ENCODE measurements at places on chromosomes 11 and 22.
A peak's percentile ranks its signal among the peaks of the same experiment; 100 is the strongest.

- DNase-seq = no peak
Measured at GRCh38 chr11:579830-580601, 3.7 kb downstream of the PHRF1 start.

- DNase-seq = no peak
Measured at GRCh38 chr11:48129697-48130395, 86.8 kb upstream of the OR4B1 start.

DNA sequence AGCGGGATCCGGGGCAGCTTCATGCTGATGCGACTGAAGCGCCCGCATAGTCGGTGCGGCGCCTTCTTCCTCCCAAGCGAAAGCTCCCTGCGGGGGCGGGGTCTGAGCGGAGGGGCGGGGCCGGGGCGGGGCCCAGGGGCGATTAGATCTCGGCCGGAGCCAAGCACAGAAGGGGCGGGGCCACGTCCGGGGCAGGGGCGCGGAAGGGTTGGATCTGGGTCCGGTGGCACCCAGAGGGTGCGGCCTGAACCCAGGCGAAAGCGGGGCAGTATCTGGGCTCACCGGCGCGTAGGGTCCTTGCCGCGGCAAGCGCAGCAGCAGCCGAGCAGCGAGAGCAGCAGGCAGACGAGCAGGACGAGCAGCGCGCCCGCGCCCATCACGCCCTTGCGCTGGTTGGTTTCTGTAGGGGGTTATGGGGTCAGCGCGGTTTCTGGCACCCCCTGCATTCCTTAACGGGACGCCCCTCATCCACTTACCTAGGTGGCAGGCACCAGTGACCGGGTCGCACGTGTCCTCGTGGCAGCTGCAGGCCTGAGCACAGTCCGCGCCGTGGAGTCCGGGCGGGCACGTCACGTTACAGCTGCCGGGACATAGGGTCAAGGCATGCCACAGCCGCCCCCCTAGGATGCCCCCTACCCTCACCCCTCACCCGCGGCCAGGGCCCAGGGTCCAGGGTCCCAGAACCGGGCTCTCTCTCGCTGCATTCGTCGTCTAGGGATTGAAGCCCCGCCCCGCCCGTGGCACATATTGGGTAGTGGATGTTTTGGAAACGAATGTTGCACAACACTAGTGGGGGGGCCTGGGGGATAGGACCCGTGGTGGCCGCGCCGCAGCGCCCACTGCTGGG, 8.1 kb downstream of the SCARF2 start:
- DNase-seq = peak; percentile 96

DNA sequence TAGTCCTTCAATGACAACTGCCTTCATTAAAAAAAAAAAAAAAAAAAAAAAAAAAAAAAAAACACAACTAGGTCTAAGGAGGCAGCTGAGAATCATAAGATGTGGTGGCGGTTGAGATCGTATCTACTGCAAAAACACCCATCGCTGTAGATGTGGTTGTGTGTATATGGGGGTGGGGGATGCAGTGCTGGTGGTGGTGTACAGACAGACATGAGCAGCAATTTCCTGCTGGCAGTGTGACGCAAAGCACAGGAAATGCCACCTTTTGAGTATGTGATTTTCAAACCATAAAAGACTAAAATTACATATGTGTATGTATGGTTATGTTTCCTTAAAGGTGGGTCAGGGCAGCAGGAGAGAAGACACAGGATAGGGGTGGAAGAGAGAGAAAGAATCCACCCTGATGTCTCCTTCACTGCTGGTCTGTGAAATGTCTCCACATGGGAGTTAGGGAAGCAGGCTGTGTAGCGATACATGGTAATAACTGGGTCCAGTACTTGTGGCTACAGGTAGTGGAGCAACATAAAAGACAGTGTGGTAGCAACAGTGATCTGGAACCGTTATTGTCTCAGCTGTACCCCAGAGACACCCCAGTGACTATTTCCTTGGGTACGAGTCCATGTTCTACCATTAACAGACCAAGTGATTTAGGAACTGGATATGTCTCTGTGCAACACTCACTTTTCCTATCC, 57.9 kb downstream of the SYTL2 start:
- peak; percentile 80 for DNase-seq

GRCh38 chr22:44260216-44261035, 52.3 kb downstream of the SHISAL1 start:
- peak; percentile 41 for DNase-seq

- no peak for DNase-seq
Measured at GRCh38 chr11:127492029-127492428, 491.5 kb upstream of the KIRREL3 start.

GRCh38 chr11:18700375-18700774, 1.8 kb downstream of the TMEM86A start:
- no peak for DNase-seq

- DNase-seq = no peak
Measured at GRCh38 chr11:88357323-88358039, 19.9 kb upstream of the CTSC start.

- no peak for DNase-seq
Measured at GRCh38 chr22:19723983-19724827, 866 bp downstream of the GP1BB start.

GRCh38 chr11:102330231-102330630, 12.9 kb downstream of the BIRC3 start:
- no peak for DNase-seq

DNA sequence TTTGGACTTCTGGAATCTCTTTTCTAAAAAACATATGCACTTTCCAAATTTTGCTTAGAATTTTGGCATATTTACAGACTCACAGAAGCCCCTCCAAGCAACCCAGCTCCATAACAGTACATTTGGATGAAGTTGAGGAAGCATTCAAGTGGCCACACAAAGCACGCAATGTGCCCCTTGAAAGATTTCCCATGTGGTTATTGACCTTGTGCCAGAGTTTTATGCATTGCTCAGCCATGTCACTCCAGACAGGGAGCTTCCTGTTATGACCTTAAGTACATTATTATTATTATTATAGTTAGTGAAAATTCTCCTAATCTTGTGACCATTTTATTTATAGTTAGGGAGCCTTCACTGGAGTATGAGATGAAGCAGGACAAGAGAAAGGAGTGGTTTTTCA, 35.0 kb upstream of the BDNF start:
- DNase-seq = no peak

- DNase-seq = no peak
Measured at GRCh38 chr11:63872800-63873197, 33.9 kb downstream of the MARK2 start.

DNA sequence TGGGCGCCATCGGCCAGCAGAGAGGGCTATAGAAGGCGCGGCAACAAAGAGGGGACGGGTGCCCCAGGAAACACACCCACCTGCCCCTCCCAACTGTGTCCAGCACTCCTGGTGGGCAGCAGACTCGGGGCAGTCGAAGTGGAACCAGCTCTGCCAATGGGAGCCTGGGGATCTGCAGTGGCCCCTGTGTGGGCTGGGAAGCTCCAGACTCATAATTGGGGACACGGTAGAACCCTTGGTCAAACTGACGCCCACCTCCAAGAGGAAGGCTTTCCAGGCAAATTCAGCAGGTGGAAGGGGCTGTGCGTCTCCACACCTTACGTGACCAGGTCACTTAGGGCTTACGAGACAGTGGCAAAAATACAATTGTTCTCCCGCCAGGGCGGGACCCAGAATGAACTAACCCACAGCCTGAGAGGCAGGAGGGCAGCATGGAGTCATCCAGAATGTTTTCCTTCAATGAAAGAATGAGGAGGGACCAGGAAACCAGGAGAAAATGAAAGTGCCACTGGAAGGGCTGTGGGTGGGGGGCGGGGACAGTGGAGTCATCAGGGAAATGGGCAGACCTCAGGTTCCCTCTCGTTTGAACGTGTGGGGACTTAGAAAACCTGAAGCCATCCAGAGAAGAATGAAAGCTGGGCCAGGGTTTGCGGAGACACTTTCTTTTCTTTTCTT, 53.2 kb upstream of the SHANK2 start:
- DNase-seq = peak; percentile 60

DNA sequence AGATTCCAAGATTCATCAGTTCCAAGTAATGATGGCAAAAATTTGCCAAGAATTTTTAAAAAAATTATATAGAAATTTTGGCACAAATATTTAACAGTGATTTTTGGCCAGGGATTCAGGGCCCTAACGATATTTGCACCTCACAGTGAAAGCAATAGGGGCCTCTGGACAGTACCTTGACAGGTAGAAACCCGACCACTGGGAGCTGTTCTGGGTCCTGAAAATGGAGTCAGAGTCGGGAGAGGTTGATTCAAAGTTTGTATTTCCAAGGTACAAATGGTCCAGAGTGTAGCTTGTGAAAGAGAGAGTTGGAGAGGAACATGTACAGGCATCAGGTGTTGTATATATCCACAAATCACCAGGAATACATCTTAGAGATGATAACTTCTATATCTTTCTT, 41.6 kb downstream of the MRGPRX2 start:
- DNase-seq = no peak

DNA sequence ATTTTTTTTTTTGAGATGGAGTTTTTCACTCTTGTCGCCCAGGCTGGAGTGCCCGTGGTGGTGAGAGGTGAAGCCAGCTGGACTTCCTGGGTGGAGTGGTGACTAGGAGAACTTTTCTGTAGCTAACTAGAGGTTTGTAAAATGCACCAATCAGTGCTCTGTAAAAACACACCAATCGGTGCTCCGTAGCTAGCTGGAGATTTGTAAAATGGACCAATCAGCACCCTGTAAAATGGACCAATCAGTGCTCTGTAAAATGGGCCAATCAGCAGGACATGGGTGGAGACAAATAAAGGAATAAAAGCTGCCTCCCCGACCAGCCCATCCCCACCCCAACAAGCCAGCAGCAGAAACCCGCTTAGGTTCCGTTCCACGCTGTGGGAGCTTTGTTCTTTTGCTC, 4.4 kb upstream of the RAPSN start:
- no peak for DNase-seq

GRCh38 chr11:124577716-124578427, 8.1 kb downstream of the OR8A1 start:
- no peak for DNase-seq

GRCh38 chr11:13119941-13120520, 110.9 kb downstream of the RASSF10 start:
- no peak for DNase-seq

GRCh38 chr11:5531053-5531831, 14.7 kb upstream of the UBQLNL start:
- DNase-seq = no peak

DNA sequence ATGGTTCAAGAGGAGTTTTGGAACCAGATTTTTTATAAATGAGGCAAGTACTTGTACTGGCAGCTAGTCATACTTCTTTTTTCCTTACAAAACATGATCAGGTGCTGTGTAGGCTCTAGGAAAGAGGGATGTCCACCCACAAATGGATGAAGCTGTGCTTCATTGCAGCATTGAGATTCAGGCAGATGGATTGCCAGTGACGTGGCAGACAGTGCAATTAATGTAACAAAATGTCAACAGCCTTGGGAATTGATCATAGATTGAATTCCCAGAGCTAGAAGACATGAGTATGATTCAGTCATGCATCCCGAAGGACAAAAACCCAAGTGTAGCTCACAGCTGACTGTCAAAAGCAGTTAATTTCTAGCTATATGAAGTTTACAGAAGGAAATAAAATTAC, 99.2 kb upstream of the RASSF10 start:
- DNase-seq = no peak

DNA sequence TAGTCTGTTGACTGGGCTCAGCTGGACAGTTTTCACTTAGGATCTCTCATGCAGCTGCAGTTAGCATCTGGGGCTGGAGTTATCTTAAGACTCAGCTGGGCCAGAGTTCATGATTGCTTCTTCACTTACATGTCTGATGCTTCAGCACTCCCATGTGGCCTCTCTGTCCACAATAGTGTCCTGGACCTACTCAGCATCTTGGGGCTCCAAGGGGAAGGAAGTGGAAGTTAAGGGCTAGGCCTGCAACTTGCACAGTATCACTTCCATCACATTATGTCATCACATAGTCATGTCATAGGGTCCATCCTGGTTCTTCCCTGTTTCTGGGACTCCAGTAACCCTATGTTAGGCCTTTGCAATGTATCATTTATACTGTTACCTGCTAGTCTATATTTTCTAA, 115.9 kb downstream of the C11orf65 start:
- no peak for DNase-seq

DNA sequence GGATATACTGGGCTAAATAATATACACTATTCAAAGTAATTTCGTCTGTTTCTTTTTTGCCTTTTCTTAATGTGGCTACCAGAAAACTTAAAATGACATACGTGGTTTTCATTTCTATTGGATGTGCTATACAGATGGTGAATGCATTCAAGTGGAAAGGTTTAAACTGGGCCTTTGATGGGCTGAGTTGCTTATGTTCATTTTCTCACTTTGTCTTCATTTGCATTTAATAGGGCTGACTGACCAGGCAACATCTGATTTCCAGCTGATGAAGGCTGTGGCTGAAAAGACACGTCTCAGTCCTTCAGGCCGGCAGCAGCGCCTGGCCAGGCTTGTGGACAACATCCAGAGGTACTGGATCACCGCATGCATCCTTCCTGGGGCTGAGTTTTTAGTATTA, 27.9 kb downstream of the PIWIL4 start:
- no peak for DNase-seq

GRCh38 chr22:25661073-25661472, 80.9 kb upstream of the MYO18B start:
- DNase-seq = no peak

DNA sequence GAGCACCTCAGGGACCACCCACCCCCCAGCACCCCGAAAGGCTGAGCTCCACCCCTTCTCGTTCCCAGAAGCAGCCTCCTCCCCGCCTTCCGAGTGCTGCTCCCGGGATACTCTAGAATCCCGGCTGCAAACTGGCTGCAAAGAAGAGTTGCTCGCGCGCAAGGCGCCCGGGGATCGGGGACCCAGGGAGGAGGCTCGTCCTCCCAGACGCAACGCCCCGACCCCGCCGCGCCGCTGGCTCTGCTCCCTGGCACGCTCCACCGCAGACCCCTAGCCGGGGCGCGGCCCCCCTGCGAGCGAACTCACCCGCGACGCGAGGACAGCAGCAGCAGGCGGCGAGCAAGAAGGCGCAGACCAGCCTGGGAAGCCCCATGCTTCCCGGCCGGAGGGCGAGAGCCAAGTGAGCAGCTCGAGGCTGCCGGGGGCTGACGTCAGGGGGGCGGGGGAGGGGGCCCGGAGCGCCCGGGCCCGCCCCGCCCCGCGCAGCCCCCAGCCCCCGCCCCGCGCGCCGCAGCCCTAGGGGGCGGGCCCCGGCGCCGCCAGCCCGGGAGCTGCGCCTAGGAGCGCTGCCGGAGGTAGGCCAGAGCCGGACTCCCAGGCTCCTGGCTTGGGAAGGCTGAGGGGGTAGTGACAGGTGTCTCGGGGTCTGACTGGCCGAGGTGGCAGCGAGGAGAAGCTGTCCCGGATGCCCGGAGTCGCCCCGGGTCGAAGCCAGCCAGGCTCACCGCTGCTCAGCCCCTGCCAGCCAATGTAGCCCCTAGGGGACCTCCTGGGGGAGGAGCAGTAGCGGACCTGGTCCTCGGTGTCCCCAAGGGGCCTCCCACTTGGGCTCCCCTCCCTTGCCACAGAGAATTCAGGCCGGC, at the start of gene MCAM:
TSS of gene MCAM (minus strand) at position 402 of the 863 bp plus-strand sequence. CDS start at position 373, 29 bp downstream.
- no peak for DNase-seq

GRCh38 chr11:70709596-70709995, 311.3 kb downstream of the CTTN start:
- DNase-seq = peak; percentile 45

GRCh38 chr11:104043678-104044239, 7.3 kb downstream of the DDI1 start:
- DNase-seq = no peak

GRCh38 chr11:62443390-62444235, 24.8 kb downstream of the SCGB1A1 start:
- DNase-seq = no peak

- DNase-seq = peak; percentile 71
Measured at GRCh38 chr11:1857064-1857463, 4.2 kb downstream of the LSP1 start.

All from spleen (tissue), 13 donors.